Activated CD8-positive, alpha-beta memory T cell treated with anti-CD3 and anti-CD28 coated beads for 4 hours (primary cell): ENCODE measurements at places on chromosomes 3 and 15.

- DNase-seq = no peak
Measured at GRCh38 chr15:31049682-31050615, 51.6 kb downstream of the TRPM1 start.

DNA sequence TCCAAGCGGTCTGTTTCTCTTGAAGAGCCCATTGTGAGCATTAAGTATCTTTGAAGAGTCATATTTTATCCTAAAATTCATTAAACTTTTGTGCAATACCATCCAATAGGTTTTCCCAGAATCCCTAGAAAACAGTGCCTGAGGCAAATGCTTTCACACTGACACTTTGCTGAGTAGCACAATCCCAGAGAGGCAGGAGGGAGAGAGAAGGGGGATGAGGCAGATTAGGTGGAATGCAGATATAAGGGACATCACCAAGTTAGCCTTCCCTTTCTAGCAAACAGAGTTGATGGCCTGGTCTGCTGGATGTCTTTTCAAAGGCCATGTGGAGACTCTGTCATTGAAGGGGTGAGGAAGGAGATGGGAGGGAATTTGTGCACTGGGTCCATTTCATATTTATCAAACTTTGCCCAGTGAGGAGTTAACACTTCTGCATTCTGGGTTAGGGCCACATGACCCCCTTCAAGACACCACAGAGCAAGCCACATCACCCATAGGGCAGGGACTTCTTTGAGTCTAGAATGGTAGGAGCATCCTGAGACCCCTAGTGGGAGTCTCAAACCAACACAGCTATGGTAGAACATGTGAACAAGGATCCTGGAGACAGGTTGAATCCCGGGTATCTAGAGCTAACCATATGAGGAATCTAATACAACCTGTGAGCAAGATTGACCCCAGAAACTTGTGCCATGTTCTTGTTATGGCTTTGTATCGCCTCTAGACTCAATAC lies 32.0 kb upstream of the SEMA6D start:
- no peak for DNase-seq

DNA sequence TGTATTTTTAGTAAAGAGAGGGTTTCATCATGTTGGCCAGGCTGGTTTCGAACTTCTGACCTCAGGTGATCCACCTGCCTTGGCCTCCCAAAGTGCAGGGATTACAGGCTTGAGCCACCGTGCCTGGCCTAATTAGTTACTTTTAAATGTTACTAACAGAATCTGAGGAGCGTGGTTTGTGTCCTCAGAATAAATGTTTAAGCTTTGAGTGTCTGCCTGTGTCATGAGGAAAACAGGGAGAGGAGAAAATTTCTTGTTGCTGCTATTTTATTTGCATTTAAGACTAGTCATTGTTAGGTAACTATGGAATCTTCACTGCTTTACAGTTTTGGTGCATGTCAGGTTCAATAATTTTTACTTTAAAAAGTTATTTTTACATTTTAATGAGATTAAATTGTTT lies 68.8 kb downstream of the TCF12 start:
- no peak for DNase-seq

GRCh38 chr3:187011915-187012314 lies 81.6 kb downstream of the ST6GAL1 start:
- no peak for DNase-seq

- no peak for DNase-seq
Measured at GRCh38 chr3:159803459-159803858, 185.2 kb upstream of the IL12A start.
